Fibroblast of skin of back (primary cell): ENCODE measurements at places on chromosomes 5 and 9.

DNA sequence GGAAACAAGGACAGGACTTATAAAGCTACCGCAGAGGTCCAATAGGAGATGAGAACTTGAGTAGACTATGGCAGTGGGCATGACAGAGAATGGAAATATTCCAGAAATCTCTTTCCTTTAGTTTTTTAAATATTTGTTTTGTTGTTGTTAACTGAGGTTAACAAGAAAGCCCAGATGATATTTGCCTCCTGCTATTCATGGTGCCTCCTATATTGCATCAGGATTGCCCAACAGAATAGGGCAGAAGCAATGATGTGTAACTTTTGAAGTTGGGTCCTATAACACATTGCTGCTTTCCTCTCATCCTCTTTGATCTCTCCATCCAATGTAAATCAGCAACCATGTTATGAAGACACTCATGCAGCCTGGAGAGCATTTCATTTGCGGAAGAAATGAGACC lies 42.8 kb downstream of the PDE4D start:
- no peak for DNase-seq

GRCh38 chr9:93204470-93205043 lies 20.6 kb downstream of the WNK2 start:
- DNase-seq: no peak

- DNase-seq: peak; percentile 3
Observed at GRCh38 chr5:92613546-92613945, 967.5 kb downstream of the NR2F1-AS1 start.

- DNase-seq: no peak
Observed at GRCh38 chr9:3433066-3433465, 92.7 kb downstream of the RFX3 start.

- no peak for DNase-seq
Observed at GRCh38 chr5:169071-169727, 22.1 kb upstream of the LRRC14B start.

DNA sequence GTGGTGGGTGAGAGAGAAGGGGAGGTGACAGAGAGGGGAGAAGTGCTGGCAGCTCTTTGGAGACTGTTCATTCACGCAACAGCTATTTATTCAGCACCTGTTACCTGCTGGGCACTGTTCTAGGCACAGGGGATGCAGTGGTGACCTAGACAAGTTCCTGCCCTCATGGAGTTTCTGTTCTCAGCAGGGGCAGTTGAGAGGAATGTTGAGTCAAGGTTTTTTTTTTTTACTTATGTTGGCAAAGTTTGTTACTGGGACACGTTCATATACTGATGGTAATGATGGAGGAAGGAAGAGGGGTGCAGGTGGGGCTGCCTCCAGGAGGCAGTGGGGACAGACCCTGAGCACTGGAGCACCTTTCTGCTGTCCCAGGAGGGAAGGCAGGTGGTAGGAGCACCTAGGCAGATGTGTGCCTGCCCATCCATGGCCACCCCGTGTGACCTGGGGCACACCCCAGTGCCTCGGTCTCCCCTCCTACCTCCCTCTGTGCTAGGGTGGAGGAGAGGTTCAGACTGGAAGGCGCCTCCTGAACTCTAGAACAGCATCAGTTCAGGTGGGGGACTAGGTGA lies 49.4 kb upstream of the SLC25A51 start:
- DNase-seq: no peak

DNA sequence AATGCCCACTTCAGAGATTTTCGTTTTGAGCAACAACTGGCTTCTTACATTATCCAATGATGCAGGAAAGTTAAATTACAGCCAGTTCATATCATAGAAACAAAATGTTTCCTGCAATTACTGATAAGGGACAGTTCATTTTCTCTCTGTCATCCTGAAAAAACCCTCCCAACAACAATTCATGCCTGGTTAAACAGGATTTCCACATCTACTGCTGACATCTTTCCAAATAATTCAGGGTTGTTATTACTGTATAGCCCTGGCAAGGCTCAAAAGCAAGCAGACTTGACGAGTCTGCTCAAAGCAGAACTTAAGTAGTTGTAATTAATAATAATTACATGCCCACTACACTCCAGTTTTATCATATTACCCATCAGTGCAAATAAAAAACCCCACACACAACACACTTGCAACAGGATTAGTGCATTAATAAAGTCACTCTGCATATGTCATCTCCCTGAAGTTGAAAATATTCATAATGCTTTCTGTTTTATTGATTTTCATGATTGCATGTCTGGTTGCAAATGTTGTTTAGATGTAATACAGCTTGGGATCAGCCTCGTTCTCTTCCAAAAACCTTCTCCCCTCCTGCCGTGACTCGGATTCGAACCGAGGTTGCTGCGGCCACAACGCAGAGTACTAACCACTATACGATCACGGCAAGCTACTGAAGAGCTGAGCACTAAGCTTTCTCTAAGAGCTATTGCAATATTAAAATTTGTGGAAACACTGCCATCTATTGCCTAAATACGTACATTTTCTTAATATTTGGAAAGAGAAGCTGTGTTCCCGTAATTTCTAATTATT lies 119.6 kb upstream of the NFIB start:
- peak; percentile 63 for DNase-seq

GRCh38 chr5:56569566-56569965 lies 245.8 kb upstream of the MAP3K1 start:
- DNase-seq: peak; percentile 89

GRCh38 chr5:140678993-140679392 lies 5.6 kb upstream of the DND1 start:
- no peak for DNase-seq

DNA sequence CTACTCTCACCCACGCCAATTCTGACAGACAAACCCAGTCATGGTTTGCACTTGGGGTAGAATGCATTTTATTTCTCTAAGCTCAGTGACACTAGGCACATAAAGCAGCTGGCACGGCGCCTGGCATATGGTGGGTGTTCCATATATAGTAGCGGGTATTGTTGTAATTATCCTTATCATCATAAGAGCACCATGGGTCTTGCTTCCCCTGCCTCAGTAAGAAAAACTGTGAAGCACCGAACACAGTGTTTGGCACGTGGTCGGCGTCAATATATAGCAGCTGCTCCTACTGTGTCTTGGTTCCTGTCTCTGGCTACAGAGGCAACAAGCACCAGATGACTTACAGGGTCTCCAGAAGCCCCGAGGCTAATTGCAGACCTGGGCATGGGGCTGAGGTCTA lies 194.1 kb upstream of the PANK3 start:
- no peak for DNase-seq

- peak; percentile 28 for DNase-seq
Observed at GRCh38 chr5:145906401-145906800, 30.0 kb upstream of the SH3RF2 start.

GRCh38 chr9:98047002-98047401 lies 9.5 kb upstream of the NANS start:
- no peak for DNase-seq

DNA sequence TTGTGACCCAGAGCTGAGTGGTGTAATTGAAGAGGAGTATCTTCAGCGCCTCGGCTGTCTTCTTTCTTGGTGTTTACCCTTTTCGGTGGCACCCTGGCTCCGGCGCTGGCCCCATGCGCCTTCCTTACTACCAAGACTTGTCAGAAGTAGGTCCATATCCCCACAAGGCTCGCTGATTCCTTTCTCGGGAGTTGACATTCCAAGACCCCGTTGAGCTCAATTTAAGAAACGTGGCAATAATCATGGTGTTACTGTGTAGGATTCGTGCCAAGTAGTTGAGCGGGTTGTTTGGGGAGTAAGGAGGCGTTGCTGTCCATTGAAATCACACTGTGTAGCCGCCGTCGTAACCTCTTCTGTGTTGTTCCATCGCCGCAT lies 795 bp downstream of the NDUFAF2 start:
- peak; percentile 60 for DNase-seq

DNA sequence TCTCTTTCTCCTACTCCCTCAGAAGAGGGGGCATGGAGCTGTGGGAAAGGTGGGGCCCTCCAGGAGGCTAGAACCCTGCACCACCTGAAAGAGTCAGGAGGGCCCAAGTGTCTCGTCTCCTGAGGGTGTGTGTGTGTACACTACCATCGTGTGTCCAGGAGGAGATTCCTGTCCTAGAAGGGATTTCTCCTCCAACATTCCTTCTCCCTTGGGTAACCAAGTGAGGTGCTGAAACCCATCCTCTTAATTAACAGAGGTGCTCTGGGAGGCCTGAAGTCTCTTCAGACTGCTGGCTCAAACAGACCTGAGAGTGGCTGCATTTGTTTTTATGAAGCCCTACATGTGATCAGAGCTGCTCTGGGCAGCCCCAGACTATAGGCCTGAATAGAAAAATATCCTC lies 61.1 kb upstream of the FAM169A start:
- no peak for DNase-seq

DNA sequence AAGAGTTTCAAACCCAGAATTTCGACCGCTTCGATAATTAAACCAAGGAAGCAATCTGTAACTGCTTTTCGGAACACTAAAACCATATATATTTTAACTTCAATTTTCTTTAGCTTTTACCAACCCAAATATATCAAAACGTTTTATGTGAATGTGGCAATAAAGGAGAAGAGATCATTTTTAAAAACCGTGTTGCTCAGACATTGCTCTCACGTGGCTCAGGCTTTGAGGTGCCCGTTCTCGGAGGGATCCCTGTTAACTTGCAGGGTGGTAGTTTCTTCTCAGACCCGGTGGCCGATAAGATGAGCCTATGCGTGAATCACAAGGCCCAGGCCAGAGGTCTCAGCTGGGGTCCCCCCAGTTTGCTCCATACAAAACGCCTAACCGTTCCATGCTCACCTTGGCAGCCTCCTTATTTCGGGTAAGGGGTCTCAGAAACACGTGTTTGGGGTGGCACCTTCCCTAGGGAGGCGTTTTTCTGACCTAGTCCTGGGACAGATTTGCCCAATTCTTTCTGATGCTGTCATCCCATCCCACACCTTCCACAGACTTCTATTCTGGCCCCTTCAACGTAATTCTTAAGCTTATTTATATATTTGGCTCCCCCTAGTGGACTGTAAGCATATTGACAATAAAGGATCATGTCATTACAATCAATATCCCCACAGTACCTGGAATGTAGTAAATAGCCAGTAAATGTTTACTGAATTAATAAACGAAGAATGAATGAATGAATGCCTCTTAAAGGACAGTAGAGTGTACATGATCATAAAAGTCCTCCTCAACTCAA lies 48.1 kb downstream of the THBS4 start:
- DNase-seq: peak; percentile 75

- no peak for DNase-seq
Observed at GRCh38 chr9:8207596-8207995, 408.0 kb upstream of the DMAC1 start.

DNA sequence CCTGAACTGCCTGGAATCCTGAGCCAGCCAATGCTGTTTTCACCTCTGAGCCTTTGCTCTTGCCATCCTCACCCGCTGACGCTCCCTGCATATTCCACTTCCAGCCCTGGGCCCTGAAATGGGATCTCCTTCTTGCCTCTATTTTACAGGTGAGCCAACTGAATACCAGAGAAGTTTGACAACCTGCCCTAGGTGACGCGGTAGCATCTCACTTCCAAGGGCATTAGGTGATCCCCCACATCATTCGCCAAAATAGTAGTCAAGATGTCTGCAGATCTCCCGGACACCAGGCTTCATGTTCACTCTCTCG lies 43.5 kb downstream of the FOXI1 start:
- DNase-seq: no peak

- DNase-seq: no peak
Observed at GRCh38 chr9:17986595-17986994, 407.7 kb downstream of the SH3GL2 start.

- no peak for DNase-seq
Observed at GRCh38 chr9:129612815-129613519, 7.9 kb downstream of the C9orf50 start.

GRCh38 chr9:70488098-70488792 lies 73.8 kb upstream of the KLF9 start:
- no peak for DNase-seq

- no peak for DNase-seq
Observed at GRCh38 chr5:172588380-172588779, 52.7 kb upstream of the NEURL1B start.

DNA sequence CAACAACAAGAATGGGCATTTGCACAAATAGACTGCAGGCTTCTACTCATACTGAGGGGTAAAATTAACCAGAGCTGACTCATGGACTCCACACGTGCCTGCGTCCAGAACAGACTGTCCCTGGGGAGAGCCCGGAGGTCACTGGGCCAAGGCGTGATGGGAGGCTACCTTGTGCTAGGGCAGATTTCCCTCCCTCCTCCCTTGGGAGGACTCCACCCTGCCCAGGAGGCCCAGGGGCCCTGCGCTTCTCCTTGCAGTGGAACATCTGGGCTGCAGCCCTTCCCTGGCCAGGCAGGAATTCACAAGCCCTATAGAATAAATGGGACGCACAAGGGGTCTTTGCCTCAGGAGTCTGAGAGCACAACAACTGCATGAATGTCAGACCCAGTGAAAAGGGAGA lies 35.6 kb downstream of the IRX2 start:
- DNase-seq: no peak

DNA sequence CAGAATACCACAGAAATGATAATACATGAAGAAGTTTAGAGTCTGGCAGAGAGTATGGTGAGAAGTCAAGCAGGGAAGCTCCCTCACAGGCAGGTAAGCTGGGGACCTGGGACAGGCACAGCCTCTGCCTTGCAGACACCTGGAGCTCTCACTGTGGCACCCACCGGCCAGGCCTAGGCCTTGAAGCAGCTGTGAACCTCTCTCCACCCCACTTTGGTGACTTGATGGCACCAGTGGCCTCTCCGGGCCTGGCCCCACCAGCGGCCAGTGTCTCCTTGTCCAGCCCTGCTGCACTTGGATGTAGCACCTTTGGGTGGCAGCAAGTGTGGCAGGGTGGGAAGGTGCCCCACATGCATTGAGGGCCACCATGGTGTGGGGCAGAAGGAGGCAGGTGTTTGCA lies 330.5 kb downstream of the NPR3 start:
- DNase-seq: no peak

- DNase-seq: no peak
Observed at GRCh38 chr9:32703635-32704034, 68.2 kb upstream of the TAF1L start.

- DNase-seq: no peak
Observed at GRCh38 chr5:35205606-35206005, 24.7 kb downstream of the PRLR start.

DNA sequence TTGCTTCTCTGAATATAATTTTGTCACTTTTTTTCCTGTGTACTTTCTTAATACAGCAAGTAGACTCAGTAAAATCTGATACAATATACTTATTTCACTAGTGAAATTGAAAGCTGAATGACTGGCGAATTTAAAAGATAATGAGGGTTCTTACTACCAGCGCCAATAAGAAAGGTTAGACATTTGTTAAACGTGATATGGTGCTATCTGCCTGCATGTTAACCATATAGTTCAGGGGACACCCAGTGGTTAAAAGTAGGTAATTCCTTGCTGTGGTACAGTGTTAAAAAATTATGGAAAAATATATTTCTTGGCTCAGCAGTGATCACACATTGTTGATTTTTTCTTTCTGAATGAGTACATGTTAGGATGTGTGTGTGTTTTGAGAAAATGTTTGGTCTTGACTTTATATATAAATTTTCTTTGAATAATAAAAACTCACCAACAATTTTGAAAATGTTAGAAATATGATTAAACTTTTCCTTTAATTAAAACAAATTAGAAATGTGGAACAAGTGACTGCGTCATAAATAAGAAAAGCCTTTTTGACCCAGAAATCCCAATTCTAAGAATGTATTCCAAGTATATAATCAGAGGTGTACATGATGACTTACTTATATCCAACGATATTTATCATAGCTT lies 25.8 kb downstream of the CAST start:
- peak; percentile 60 for DNase-seq

- no peak for DNase-seq
Observed at GRCh38 chr9:109704546-109704945, 75.5 kb upstream of the PALM2AKAP2 start.

- no peak for DNase-seq
Observed at GRCh38 chr5:39721394-39721793, 296.6 kb upstream of the DAB2 start.
